AG04450 (cell line): ENCODE measurements at places on chromosomes 5 and 9.

DNA sequence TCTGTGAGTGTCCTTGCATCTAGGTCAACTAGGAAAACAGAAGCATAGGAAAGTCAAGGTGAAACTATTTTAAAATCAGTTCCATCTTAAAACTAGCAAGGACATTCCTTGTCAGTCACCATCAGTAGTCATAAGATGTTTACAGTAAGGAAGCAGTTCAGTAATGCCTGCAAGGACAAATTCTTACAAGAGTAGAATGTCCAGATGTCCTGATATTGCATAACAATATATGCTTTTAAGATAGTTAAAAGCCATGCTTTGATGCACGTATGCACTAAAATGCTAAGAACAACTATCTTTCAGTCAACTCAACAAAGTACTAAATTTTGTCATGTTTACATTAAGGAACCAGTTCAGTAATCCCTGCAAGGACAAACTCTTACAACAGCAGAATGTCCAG, 11.3 kb upstream of the SVEP1 start:
- no peak for DNase-seq

DNA sequence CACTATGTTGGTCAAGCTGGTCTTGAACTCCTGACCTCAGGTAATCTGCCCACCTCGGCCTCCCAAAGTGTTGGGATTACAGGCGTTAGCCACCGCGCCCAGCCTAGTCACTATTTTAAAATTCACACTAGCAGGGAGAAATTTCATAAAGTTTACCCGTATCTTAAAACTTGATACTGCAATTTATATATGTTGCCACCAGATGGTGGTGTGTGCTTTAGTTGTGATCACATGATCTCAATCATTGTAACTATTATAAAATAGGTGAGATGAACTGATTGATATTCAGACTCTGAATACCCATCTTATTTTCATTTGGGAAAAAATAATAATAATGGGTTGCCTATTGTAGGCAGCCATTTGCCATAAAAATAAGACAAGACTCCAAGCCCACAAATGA, 1330.4 kb upstream of the WWC1 start:
- no peak for DNase-seq

- DNase-seq, result no peak
Measured at GRCh38 chr5:180463216-180463900, 30.8 kb upstream of the CNOT6 start.

- no peak for DNase-seq
Measured at GRCh38 chr9:82255481-82256176, 267.1 kb downstream of the SPATA31D1 start.

- DNase-seq, result no peak
Measured at GRCh38 chr5:132272311-132273210, 15.1 kb downstream of the PDLIM4 start.

DNA sequence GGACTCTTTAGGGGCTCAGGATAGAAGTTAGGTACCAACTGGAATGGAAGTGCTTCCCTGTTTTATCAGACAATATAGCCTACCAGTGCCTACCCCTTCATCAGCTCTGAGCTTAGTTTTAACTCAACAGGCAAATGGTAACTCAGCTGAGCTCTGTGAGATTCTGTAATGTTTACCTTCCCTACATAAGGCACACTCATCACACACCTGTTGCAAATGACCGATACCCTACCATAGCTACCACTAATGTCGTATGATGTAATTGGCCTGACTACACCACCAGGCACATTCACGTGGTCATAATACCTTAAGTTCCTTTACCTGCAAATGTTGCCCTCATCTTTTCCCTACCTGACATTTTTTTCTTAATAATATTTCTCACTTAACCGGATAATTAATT, 254.8 kb downstream of the ADGRV1 start:
- no peak for DNase-seq

GRCh38 chr9:133502112-133502511, 22.6 kb downstream of the MYMK start:
- DNase-seq, result no peak

DNA sequence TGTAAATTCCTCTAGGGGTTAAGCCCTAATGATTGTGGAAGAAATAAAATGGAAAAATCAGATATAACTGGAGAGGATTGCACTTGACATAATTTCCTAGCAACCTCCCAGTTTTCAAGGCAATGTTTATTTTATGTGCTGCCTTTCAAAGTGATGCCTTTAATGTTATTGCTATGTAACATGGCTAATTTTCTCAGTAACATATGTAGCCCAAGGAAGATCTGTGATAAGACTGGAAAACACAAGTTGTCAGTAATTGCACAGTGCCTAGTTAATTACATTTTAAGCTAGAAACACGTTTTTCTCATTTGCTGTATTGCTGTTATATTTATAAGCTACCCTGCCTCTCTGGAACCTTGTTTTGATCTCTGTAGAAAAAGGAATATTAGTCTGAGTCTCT, 49.2 kb upstream of the KCNN2 start:
- DNase-seq, result no peak

GRCh38 chr5:73497497-73498056, 665 bp upstream of the BTF3 start:
- no peak for DNase-seq

GRCh38 chr5:99369797-99370593, 441.2 kb upstream of the CHD1 start:
- no peak for DNase-seq
